Activated CD4-positive, alpha-beta T cell treated with anti-CD3 and anti-CD28 coated beads, Interleukin-2, Interleukin-4, amounts not matched to agents 100 ng/mL and 50 ng/mL, durations not matched to agents 16 hours and 8 hours (primary cell): ENCODE measurements at places on chromosomes 12 and 14.

DNA sequence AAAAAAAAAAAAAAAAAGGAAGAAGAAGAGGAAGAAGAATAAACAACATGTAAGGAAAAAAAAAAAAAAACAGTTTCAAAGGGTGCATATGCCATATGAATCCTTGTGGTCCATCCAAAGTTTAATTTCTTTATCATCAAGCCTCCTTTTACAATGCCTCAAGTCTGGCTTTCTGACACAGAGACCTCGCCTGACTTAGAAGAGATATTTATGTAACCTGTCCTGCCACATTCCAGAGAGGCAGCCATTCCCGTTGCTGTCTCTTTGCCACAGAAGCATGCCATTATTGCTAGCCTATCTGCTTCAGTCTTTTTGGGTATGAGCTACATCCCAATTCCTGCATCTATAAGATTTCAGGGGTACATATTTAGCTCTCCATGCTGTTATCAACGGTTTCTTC, 596.7 kb upstream of the ATP2B1 start:
- no peak for DNase-seq

- DNase-seq, result no peak
Measured at GRCh38 chr14:78202163-78202562, 32.0 kb downstream of the NRXN3 start.

- peak; percentile 22 for DNase-seq
Measured at GRCh38 chr14:103679351-103679750, 35.9 kb downstream of the XRCC3 start.

GRCh38 chr12:58695263-58695662, 225.0 kb downstream of the LRIG3 start:
- DNase-seq, result no peak

DNA sequence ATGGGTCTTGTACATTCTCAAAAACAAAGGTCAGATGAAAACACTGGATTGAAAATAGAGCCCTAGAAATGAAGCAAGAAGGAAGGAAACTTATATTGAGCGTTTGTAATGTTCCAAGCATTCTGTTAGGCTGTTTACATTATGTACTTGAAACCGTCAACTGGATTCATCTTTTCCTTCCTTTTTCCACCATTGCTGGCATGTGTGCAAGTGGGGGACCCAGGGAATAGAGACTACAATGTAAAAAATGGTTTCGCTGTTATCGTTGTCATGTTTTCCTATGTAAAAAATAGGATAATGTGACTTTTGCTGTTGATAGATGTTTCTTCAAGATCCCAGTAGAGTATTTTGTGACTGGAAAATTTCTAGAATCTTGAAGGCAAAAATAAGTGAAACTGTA, 913.2 kb downstream of the NRXN3 start:
- DNase-seq, result no peak

- no peak for DNase-seq
Measured at GRCh38 chr12:66573605-66574004, 105.3 kb downstream of the GRIP1 start.

DNA sequence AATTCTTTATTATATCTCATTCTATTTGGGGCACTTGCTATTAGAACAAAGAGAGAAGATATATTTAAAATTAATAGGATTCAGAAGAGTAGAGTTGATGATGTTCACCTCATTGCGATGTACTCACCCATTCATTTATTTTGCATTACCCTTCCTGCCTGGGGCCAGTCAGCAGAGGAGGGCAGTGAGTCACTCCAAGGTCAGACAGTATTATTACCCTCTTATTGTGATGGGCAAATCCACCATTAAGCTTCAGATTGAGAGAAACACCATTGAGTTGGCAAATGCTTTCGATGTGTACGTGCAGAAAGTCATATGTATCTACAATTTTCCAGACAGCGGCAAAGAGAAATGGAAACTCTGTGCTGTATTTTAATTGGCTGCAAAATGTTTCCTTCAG, 134.2 kb downstream of the BICD1 start:
- DNase-seq, result no peak

DNA sequence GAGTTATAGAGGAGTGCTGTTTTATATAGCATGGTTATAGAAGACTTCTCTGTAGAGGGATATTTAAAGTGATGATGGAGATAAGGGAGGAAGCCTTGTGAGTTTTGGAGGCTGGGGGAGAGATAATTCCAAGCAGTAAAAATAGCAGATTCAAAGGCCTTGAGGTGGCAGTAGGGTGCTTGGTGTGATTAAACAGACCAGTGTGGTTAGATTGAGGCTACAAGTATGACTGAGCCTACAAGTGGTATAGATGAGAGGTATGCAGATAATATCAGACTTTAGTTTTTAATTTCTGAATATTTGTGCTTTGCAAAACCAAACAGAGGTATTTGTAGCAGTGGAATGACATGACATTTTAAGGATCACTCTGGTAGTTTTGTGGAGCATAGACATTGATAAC, 20.3 kb downstream of the FANCM start:
- DNase-seq, result peak; percentile 55

- DNase-seq, result peak; percentile 34
Measured at GRCh38 chr14:36028218-36028617, 148.3 kb downstream of the PTCSC3 start.

- no peak for DNase-seq
Measured at GRCh38 chr12:104788840-104789271, 169.2 kb downstream of the SLC41A2 start.

DNA sequence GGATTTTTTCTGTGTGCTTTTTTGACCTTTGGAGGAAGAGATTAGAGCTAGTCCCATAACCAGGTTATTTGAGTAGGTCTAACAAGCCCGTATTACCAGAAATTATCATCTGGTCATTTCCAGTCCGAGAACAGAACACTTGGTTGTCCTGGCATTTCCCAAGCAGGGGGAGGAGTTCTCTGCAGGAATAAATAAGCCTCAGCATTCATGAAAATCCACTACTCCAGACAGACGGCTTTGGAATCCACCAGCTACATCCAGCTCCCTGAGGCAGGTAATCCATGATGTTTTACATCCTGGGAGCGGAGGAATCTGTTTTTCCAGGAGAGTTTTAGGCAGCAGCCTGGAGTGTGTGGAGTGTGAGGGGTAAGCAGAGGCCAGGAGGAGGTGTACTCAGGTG, at the start of gene SERPINA3:
TSS of gene SERPINA3 (plus strand) at position 218 of the 400 bp plus-strand sequence. CDS start 2,051 bp downstream, outside the sequence.
- DNase-seq, result no peak

DNA sequence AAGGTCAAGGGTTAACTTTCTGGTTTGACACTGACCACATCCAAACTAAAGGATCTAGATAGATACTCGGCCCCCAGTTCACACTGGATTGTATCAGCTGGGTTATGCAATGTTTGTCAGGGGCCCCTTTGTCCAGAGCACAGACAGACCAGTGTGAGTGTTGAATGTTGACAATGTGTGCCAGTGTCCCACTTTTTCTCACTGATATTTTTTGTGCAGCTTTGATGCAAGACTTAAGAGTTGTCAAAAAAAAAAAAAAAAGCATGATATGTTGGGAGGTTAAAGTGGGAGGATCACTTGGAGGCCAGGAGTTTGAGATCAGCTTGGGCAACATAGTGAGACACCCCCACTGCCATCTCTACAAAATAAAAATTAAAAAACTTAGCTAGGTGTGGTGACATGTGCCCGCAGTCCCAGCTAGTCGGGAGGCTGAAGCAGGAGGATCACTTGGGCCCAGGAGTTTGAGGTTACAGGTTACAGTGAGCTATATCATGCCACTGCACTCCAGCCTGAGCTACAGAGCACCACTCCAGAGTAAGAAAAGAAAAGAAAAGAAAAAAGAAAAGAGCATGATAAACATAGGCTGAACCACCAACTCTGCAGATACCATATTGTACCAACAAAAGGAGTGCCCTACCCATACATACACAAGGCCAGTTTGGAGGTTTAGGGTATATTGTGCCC, 97.5 kb downstream of the LGR5 start:
- no peak for DNase-seq

DNA sequence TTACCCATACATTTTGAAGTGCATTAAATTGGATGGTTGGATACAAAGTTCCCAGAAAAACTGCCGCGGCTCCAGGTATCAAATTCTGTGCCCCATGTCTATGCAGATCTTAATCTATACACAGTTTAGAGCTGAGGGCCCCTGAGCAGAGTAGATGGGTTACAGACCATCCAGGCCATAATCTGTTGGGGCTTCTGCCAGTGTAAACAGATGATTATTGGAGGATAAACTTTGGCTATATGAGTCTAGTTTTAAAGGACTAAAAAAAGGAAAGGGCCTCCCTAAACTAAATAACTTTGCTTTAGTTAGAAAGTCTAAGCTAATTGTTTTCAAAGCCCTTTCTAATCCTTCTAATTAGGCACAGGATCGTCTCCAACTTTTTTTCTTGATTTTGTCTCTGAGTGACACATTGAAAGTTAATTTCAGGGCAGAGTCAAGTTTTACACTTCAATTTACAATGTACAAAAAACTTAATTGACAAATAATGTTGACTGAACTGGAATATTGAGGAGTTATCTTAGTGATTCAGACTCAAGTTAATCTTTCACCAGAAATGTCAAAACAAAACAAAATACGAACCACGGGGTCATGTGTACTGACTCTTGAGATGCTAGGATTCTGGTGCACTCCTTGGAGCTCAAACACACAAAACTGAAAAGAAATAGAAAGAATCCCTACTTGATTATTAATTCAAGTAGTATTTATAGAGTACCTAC, 133.9 kb upstream of the SCAF11 start:
- DNase-seq, result no peak

GRCh38 chr12:127558361-127558760, 708.6 kb upstream of the TMEM132C start:
- DNase-seq, result no peak

DNA sequence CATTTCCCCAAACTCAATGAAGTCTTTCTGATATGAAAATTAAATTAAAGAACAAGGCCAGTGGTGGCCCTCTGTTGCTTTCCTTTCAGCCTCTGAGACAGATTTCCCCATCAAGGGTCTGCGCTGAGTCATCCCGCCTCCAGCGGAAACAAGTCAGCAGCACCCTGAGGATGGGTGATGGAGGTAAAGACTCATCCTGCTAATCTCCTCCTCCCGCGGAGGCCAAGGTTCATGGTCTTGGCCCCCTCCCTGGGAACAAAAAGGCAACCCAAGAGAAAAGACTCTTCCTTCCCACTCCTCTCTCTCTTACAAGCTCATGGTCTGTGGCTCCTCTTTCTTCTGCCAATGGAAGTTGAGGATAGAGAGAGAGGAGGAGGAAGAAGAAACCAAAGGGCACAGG, 9.0 kb upstream of the NUMB start:
- peak; percentile 54 for DNase-seq

DNA sequence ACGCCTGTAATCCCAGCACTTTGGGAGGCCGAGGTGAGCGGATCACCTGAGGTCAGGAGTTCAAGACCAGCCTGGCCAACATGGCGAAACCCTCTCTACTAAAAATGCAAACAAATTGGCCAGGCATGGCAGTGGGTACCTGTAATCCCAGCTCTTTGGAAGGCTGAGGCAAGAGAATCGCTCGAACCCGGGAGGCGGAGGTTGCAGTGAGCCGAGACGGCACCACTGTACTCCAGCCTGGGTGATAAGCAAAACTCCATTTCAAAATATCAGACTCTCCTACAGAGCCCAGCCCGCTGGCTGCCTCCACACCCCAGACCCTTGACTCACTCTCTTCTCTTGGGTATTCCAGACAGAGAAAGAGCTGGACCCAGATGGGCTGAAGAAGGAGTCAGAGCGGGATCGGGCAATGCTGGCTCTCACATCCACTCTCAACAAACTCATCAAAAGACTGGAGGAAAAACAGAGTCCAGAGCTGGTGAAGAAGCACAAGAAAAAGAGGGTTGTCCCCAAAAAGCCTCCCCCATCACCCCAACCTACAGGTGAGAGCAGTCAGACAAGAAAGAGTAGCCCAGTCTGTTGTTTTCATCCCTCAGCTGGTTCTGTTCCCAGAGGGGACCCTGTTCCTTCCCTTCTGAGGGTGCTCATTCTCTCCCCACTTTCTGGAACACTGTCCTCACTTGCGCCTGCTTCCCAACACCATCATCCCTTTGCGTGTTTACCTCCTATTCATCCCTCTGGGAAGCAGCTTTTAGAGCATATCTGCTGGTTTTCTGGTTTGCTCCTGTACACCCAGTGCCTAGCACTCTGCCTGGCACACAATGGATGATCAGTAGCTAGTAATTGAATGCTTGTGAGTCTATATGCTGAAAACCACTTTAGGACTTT, 19.7 kb downstream of the AGAP2 start:
- no peak for DNase-seq

DNA sequence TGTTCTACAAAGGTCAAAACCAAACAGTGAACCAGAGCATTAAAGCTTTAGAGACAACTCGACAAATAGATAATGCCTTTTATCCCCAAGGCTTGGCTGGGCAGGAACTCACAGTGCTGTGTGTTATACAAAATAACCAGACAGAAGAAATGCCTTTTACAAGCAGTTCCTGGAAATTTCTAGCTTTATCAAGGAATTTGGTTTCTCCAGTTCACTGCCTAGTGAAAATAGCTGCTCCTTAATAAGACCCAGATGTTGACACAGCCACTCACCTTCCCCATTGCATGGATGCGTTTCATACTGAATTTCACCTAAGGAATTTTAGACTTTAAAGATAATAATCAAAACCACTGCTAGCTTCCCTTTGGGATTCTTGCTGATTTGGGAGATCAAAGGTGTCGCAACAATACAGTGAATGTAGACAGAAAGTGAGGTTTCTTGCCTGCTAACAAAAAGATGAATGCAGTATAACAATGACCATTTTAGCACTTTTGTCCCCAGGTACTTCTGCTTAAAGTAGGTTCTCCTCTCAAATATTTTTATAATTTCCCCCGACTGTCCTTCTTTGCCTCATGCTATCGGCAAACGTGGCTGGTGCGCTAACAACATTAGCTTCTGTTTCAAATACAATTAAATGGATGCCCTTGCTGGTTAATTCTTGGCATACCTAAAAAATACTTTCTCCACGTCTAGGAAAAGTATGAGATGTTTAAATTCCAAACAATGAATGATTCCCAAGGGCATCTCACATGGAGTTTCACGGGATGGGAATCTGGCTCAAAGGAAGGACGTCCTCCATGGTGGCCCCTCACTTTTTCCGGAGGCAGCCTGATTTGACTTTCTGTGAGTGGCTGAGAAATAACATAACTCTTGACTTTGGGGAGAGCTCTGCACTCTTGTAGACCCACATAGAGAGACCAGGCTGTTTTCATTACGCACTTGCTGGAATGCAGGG, 162.4 kb downstream of the C12orf75 start:
- DNase-seq, result no peak

DNA sequence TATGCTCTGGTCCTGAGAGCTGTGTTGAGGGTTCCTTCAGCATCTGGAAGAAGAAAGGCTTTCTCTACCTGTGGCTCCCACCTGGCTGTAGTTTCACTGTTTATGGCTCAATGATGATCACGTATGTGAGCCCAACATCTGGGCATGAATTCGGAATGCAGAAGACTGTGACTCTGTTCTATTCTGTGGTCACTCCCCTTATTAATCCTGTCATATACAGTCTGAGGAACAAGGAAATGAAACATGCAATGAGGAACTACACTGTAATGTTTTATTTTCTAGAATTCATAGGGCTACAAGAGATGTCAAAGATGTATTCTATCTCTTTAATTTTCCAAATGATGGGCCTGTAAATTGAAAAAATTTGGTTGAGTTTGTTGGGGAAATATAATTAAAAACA, 10.8 kb upstream of the OR11G2 start:
- DNase-seq, result no peak

DNA sequence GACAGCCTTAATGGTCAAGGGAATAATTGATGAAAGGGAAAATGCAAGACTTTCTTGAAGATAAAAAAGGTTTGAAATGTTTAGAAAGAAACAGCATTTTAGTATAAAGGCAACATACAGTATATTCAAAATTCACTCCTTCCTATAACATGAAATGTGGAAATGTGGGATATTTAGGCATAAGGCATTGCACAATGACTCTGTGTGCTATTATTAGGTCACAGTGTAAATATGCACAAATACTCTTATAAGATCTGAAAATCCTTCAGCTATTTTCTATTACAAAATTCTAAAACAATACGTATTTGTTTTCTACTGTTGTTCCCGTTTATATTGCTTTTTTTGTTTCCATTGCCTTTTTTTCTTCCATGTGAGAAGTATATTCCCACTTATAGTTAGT, 127.7 kb downstream of the SLC16A7 start:
- no peak for DNase-seq
